Nucleus accumbens (tissue), 56 donors: ENCODE measurements at places on chromosomes 6 and 20.

GRCh38 chr6:163313981-163314380 is 100.5 kb upstream of the QKI start:
- no peak for DNase-seq

DNA sequence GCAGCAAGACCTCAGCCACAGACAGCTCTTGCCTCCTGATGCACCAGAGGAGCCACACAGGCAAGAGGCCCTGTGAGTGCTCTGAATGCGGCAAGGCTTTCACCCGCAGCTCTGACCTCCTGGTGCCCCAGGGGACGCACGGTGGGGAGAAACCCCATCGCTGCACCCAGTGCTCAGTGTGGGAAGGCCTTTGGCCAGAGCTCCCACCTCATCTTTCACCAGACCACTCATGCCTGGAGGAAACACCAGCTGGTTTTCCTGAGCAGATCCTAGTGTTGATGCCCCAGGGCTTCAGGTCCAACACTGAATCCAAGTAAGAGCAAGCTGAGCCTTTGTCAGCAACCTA is 37.0 kb upstream of the XRN2 start:
- DNase-seq, result no peak

DNA sequence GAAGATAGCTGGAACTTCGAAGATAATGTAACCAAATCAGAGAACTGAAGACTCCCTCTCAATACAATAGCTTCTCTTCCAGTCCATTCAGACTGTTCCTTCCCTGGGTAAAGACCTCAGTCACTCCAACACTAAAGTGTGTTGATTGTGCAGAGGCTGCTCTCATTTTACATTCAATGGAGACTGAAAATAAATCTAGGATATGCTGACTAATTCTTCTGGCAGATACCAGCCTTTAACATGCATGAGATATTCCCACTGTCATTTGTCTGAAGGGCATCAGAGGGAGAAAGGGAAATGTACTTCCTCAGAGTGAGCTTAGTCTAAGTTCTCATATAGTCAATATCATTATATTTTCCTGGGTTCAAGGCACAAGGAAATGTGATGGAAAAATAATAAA is 166.4 kb upstream of the IRAK1BP1 start:
- no peak for DNase-seq

DNA sequence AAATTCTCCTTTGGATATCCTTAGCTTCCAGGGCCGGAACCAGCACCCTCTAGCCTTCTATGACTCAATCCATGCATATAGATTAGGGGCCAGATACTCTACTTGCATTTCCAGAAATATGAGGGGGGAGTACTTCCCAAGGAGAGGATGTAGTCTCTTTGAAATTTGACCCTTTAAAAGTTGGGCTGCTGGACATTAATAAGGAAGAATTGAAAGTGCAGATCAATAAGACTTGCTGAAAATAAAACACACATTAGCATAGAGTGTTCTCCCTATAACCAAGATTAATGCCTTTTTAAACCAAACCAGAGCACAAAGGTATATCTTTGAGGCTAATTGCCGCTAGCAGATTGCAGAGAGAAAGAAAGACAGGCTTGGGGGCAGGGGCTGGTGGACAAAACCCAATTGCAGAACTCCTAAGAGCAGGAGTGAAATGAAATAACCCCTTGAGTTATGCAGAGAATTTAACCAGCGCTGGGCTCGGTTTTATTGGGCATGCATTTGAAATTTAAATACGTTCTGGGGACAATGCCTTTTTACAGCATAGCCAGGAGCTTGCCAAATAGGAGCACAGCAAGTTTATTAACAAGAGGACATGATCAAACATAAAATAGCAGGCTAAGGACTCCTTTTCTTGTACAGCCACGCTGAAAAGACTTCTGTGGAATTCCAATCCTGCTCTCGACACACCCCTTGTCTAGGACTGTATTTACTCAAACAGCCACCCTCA is 108.2 kb upstream of the SALL4 start:
- no peak for DNase-seq

DNA sequence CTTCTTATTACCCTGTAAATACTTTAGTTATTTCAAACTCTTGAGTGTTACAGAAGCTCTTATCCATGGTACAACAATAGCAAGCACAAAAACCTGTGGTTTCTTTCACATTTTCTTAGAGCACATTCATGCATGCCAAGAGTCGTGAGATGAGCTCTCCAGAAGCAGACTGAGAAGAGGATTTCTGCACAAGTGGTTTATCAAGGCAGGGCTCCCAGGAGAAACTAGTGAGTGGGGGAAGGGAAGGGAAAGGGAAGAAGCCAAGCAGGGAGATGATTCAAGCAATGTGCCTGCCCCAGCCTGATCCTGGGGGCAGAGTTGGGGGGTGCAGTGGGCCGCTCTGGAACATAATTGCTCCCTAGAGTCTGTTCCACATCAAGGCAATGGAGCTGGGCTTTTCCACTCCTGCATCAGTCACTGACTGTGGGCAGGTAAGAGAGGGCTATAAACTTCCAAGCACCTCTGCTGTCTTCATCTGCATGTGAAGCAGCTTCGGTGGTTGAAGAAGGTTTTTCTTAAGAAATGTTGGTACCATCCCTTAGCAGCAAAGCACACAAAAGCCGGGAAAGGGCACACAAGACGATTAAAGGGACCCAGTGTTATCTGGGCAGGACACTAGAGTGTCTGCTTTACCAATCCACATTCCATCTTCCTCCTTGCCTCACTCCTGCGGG is 152.1 kb downstream of the PLCB4 start:
- DNase-seq, result no peak

GRCh38 chr6:82076916-82077315 is 170.6 kb downstream of the IBTK start:
- DNase-seq, result no peak

- no peak for DNase-seq
Observed at GRCh38 chr6:132214716-132215115, 186.6 kb downstream of the MOXD1 start.

DNA sequence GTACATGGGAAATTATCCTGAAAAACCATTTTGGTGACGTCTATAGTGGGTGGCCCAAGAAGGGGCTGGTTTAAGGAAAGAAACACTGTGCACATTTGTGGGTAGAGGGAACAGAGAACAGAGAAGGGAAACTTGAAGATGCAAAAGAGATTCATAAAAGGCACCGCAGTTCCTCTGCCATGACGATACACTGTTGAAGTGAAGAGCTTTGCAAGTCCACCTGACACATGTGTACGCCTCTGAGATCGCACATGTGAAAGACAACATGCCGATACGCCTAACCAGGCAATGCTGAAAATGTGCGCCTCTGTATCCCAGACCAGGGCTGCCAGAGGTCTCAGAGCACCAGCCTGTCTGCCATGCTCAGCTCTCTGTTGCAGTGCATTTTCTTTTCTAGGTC is 180.9 kb downstream of the KIF16B start:
- DNase-seq, result no peak

DNA sequence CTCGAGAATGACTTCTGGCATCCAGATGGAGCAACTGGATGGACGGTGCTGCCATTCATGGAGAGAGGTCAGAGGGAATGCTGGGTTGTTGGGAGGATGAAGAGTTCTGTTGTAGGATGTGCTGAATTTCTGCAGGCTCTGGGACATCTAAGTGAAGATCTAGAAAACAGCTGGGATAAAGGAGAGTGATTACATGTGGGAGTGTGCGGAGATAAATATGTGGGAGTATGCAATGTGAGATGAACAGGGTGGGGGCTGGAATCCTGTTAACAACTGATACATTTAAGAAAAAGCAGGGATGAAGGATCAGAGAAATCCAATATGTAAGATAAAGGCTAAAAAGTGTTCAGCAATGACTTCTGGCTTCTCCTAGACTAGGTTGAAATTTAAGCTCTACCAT is 43.1 kb downstream of the FAXC start:
- DNase-seq, result no peak

- DNase-seq, result no peak
Observed at GRCh38 chr6:134503585-134504281, 185.8 kb upstream of the SGK1 start.

- DNase-seq, result no peak
Observed at GRCh38 chr6:42429042-42429585, 22.6 kb downstream of the TRERF1 start.
